Fibroblast of the aortic adventitia (primary cell): ENCODE measurements at places on chromosomes 1 and 21. TPM values are rescaled to one million over a fixed set of nuclear protein-coding genes. Genes with fewer than 3 reads are reported as not detected.

DNA sequence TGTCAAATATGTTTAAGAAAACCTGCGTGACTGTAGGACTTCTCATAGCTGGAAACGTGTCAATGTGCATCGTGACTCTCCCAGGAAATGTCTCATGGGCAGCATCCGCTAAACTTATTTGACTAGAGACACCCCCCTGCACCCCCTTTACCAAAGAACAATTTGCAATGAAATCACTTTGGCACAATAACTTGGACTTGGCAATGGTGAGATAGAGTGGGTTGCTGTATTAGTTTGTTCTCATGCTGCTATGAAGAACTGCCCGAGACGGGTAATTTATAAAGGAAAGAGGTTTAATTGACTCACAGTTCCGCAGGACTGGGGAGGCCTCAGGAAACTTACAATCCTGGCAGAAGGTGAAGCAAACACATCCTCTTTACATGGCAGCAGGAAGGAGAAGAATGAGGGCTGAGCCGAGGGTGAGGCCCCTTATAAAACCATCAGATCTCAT lies 13.8 kb downstream of the CLDN14 start:
- DNase-seq: peak; percentile 63

DNA sequence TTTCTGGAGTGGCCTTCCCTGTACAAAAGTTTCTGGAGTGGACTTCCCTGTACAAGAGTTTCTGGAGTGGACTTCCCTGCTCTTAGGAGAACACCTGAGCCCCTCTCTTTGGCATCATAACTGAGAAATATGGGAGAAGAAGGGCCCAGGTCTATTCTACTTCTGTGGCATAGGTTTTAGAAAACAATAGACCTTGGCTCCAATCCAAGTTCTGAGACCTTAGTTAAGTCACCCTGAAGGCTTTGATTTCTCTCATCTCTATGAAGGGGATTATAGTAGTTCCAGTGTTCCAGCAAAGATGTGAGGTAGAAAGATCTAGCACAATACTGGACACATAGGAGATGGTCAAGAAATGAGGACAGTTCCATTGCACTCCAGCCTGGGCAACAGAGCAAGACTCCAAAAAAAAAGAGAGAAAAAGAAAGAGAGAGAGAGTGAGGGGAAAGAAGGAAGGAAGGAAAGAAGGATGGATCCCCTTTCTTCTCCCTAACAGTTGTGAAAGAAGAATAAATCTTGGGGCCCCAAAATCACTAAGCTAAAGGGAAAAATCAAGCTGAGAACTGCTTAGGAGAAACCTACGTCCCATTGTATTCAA lies 13.3 kb upstream of the EIF4G3 start:
- DNase-seq: no peak

DNA sequence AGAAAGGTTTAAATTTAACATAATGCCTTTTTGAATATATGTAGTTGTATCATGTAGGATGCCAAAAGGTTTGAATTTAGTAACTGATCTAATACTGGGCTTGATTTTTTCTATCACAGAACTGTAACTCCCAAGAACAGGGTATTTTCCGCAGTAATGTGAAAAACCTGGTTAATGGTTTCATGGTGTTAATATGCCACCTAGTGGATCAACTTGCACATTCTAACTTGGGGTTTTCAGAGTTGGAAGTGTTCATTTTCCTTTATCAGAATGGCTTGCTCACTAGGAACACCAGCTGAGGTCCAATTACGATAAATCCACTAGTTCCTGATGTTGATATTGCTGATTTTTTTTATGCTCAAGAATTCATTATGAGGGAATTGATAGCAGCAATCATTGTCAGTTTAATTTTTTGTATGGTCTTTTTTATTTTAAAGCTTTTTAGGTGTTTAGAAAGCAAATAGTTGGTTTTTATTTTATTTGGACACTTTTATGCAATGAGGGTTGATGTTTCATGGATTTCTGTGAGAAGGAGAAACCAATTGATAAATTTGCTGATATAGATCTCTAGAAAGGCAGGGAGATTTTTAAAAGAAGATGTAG lies 157.2 kb downstream of the PLA2G4A start:
- DNase-seq: peak; percentile 89

GRCh38 chr1:15334995-15335394 lies 74.7 kb upstream of the EFHD2 start:
- DNase-seq: no peak

- no peak for DNase-seq
Measured at GRCh38 chr1:16235944-16236510, 956 bp downstream of the CPLANE2 start.

GRCh38 chr1:30267856-30268255 lies 455.5 kb downstream of the MATN1 start:
- DNase-seq: no peak

DNA sequence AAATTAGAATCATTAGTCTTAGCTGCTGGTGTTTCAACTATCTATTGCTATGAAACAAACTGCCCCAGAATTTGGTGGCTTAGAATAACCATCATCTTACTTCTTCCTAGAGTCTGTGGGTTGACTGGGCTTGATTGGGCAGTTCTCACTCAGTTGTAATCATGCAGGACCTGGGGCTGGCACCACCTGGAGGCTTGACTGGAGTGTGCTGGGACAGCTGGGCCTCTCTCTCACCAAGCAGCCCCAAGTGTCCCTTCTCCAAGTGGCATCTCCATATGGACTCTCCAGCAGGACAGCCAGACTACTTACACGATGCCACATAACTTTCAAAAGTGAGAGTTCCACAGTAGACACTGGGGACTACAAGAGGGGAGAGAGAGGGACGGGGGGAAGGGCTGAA lies 140.3 kb upstream of the ATP1B1 start:
- no peak for DNase-seq

GRCh38 chr1:164716992-164717703 lies 158.2 kb downstream of the PBX1 start:
- peak; percentile 41 for DNase-seq

DNA sequence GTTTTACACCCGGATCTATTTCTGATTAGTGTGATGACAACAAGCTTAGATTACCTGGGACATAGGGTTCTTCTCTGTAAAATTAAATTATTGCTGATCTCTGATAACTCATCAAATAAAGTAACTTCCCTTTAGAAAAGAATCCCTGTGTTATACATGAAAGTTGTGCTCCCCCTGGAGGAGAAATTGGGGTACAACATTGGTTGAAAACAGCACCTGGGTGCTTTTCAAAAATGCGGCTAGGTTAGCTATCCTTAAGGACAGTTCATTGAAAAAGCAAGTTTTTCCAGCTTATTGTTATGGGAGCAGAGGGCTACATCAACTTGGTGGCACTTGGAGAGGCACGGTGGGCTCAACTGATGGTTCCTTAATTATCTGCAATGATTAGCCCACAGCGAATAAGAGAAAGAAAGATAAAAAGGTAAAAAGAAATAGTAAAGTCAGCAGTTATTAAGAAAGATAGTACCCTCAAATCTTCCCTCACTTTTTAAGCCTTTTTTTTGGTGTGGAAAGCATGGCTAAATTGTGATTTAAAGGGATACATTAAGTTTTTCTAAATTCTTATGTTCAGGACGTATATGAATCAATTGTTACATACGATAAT lies 97.8 kb downstream of the FMN2 start:
- peak; percentile 68 for DNase-seq

- no peak for DNase-seq
Measured at GRCh38 chr1:101178341-101178687, 58.5 kb upstream of the S1PR1 start.

GRCh38 chr1:230152999-230153398 lies 86.0 kb downstream of the GALNT2 start:
- no peak for DNase-seq

DNA sequence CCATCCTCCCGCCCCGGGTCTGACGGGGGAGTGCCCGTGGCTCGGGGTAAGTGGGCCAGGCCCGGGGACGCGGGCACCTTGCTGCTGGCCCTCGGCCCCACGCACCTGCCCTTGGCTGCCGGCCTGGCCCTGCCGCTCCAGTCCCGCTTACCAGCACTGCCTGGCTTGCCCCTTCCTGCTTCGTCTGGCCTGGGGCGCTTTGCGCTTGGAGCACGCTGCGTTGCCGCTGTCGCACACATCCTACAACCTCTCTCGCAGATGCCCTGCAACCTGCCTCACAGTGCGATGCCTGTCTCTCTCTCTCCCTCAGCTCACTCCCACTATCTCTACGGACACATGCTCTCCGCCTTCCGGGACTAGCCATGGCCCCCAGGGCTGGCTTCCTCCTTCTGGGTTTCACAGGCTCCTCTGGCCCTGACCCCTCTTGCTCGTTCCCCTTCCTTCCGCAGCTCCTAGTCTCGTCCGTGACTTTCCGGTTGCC lies 9.7 kb downstream of the MYOG start:
- DNase-seq: no peak

- no peak for DNase-seq
Measured at GRCh38 chr21:46542588-46543124, 62.2 kb downstream of the S100B start.

- no peak for DNase-seq
Measured at GRCh38 chr1:189463166-189463565, 1014.5 kb downstream of the BRINP3 start.

GRCh38 chr1:58392083-58392482 lies 154.4 kb downstream of the OMA1 start:
- no peak for DNase-seq

DNA sequence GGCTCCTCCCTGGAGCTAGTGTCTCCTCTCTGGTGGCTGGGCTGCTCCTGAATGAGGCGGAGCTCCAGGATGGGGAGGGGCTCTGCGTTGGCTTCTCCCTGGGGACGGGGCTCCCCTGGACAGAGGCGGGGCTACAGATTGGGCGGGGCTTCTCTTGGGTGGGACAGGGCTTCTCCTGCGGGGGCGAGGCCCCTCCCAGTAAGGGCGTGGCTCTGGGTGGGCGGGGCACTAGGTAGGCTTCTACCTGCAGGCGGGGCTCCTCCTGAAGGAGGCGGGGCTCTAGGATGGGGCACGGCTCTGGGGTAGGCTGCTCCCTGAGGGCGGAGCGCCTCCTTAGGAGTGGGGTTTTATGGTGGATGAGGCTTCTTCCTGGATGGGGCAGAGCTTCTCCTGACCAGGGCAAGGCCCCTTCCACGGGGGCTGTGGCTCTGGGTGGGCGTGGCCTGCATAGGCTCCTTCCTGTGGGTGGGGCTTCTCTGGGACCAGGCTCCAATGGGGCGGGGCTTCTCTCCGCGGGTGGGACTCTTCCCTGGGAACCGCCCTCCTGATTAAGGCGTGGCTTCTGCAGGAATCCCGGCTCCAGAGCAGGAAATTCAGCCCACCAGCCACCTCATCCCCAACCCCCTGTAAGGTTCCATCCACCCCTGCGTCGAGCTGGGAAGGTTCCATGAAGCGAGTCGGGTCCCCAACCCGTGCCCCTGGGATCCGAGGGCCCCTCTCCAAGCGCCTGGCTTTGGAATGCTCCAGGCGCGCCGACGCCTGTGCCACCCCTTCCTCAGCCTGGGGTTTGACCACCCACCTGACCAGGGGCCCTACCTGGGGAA lies 22.7 kb upstream of the ARF1 start:
- DNase-seq: peak; percentile 13

The RPL11 gene
- 442 and 1,073 TPM in 2 replicates for total RNA-seq

The FAM131C gene
- 0.08 and 0.63 TPM in 2 replicates for total RNA-seq

The HSD3B2 gene
- total RNA-seq: not detected in 2 replicates

The LAPTM5 gene
- total RNA-seq: 0.16 and 0.18 TPM in 2 replicates

The CELA2A gene
- not detected in 2 replicates for total RNA-seq

The GUCA2A gene
- total RNA-seq: not detected in 2 replicates

The NBL1 gene
- total RNA-seq: 105 and 178 TPM in 2 replicates
